ENCODE measurements at places on chromosomes 4 and X. TPM values are rescaled to one million over a fixed set of nuclear protein-coding genes. Genes with fewer than 3 reads are reported as not detected.

The UBE2K gene
- 92.2 TPM for total RNA-seq

The PTPN13 gene
- 0.66 TPM for total RNA-seq

DNA sequence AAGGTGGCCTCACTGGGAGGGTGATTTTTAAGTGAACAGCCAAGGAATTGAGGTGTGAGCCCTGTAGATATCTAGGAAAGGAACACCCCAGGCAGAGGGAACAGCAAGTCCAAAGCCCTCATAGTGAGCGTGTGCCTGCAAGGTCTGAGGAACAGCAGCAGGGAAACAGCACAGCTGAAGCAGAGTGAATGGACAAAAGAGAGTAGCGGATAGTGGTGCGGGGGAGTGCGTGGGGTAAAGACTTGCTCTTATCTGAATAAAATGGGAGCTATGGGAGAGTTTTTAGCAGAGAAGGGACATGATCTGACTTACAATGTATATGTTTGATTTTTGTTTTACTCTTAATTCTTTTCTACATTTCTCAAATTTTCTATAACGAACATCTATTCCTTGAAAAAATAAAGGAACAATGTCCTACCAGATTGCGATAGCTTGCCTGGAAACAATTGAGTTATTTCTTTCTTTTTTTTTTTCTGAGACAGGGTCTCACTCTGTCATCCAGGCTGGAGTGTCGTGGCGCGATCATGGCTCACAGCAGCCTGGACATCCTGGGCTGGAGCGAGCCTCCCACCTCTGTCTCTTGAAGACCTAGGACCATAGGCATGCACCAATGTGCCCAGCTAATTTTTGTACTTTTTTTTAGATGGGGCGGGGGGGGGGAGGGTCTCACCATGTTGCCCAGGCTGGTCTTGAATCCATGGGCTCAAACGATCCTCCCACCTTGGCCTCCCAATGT lies 19.5 kb upstream of the HADH start:
- H3K27ac ChIP-seq = no peak overlapping the region
- H3K36me3 ChIP-seq = no peaks in the 10 kb centered on the region
- peaks cover 2% of the 10 kb centered on the region for H3K27me3 ChIP-seq
- DNase-seq = no peak
- no peak overlapping the region for H3K4me3 ChIP-seq

DNA sequence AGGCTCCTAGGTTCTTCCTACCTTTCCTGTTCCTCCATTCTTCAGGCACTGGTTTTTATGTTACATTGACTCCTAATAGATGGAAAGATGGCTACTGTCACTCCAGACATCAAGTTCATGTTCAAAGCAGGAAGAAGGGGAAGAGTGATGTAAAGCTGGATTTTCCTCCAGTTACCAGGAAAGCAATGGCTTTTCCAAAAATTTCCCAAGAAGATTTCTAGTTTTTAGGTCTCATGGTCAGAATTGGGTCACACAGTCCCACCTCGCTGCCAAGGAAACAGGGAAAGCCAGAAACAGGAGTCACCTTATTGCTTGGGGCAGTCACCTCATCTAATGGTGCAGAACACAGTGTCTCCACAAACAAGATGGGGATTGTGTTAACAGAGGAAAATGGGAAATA lies 21.5 kb downstream of the RXFP1 start:
- H3K4me3 ChIP-seq = no peak overlapping the region
- H3K27ac ChIP-seq = no peak overlapping the region
- H3K27me3 ChIP-seq = peaks cover 2% of the 10 kb centered on the region
- H3K36me3 ChIP-seq = no peaks in the 10 kb centered on the region
- peaks cover 5% of the 10 kb centered on the region for H3K4me1 ChIP-seq
- DNase-seq = no peak

GRCh38 chr4:15374656-15375055 lies 53.2 kb upstream of the C1QTNF7 start:
- no peak overlapping the region for H3K27ac ChIP-seq
- H3K4me3 ChIP-seq = no peak overlapping the region
- peaks cover 46% of the 10 kb centered on the region for H3K4me1 ChIP-seq
- DNase-seq = no peak
- H3K36me3 ChIP-seq = no peaks in the 10 kb centered on the region

DNA sequence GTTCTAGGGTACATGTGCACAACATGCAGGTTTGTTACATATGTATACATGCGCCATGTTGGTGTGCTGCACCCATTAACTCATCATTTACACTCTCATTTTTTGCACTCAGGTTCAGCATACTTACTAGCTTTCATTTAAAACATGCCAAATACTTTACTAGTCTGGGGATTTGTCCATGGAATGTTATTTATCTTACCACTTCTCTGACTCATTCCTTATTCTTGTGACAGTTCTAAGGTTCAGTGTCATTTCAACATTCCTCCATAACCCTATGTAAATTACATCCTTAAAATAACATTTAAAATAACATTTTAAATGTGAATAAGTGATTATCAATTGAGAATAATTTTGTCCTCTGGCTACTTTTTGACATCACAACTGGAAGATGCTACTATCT lies 19.5 kb upstream of the SYTL5 start:
- no peak for DNase-seq
- H3K27me3 ChIP-seq = no peaks in the 10 kb centered on the region
- no peaks in the 10 kb centered on the region for H3K4me1 ChIP-seq
- H3K36me3 ChIP-seq = no peaks in the 10 kb centered on the region
